ENCODE measurements at places on chromosomes 7 and 10. TPM values are rescaled to one million over a fixed set of nuclear protein-coding genes. Genes with fewer than 3 reads are reported as not detected.

The SSMEM1 gene
- polyA plus RNA-seq, result not detected

The CRHR2 gene
- not detected for polyA plus RNA-seq

The PAPOLB gene
- polyA plus RNA-seq, result not detected

The FKBP6 gene
- polyA plus RNA-seq, result not detected

DNA sequence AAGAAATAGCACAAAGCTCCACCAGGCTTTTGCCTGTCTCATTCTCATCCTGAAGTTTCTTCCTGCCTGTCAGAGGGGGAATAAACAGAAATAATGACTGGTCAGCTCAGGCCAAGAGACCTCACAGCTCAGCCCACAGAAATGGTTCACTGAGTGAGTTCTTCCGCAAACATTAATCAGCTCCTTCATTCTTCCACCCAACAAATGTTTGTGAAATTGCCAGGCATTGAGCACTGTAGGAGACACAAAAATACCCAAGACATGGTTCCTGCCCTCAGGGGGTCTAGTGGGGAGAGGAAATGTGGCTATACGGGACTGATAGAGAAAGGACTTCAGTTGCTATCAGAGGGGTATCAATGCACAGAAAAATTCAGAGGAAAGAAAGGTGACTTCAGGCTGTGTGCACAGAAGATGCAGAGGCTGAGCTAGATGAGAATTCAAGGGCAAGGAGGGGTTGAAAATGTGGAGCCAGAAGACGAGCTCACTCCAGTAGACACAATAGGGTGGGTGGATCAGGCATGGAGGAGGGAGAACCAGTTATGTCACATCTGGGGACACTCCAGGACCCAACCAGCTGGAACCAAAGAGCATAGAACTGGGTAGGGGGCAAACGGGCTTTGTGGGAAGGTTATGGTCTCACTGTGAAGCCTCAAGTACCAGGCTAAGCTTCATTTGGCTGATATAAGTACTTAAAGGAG, 20.9 kb downstream of the MYOF start:
- no peaks in the 10 kb centered on the region for H3K27me3 ChIP-seq
- H3K4me1 ChIP-seq, result peaks cover 14% of the 10 kb centered on the region
- H3K36me3 ChIP-seq, result no peaks in the 10 kb centered on the region
- no peak overlapping the region for H3K4me3 ChIP-seq

DNA sequence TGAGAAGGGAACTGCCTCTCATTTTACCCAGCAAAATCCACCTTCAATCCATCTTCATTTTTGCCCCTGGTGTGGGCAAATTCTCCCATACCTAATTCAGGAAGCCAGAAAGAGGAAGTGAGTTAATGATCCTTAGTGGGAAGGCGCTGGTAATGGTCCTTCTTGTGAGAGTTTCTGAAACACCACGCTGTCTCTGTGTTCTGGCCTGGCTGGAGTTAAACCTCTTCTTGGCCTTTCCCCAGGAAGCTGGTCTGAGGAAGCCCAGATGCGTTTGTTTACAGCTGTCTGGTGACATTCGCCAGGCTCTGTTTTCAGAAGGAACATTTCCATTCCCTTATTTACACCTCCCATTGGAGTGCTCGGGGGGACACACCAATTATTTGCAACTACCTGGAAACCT, 24.3 kb downstream of the HTRA1 start:
- H3K4me3 ChIP-seq, result no peak overlapping the region
- H3K27me3 ChIP-seq, result no peaks in the 10 kb centered on the region
- no peaks in the 10 kb centered on the region for H3K4me1 ChIP-seq
- no peaks in the 10 kb centered on the region for H3K36me3 ChIP-seq
- H3K27ac ChIP-seq, result peak overlapping the region; percentile 28
- no peak for DNase-seq

DNA sequence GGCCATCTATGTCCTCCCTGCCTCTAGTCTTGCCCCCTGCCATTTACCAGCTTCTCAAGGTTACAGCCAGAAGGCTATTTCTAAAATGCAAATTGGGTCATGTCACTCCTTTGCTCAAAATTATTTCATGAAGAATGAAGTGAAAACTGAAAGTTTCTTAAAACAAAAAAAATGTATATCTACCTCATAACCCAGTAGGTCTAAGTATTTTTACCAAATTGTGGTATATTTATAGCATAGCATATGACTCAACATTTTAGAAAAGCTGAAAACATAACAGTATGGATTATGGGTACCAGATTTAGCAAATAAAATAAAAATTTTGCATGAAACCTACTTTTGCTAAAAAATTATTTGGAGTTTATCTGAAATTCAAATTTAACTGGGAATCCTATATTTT, 78.4 kb downstream of the SLC16A9 start:
- no peak overlapping the region for H3K4me3 ChIP-seq
- H3K36me3 ChIP-seq, result no peaks in the 10 kb centered on the region
- no peaks in the 10 kb centered on the region for H3K27me3 ChIP-seq

GRCh38 chr7:81260152-81260551, 341.3 kb upstream of the SEMA3C start:
- H3K27me3 ChIP-seq, result no peaks in the 10 kb centered on the region
- H3K4me1 ChIP-seq, result no peaks in the 10 kb centered on the region
- H3K36me3 ChIP-seq, result no peaks in the 10 kb centered on the region
- no peak overlapping the region for H3K4me3 ChIP-seq
- no peak for DNase-seq
- H3K27ac ChIP-seq, result no peak overlapping the region

DNA sequence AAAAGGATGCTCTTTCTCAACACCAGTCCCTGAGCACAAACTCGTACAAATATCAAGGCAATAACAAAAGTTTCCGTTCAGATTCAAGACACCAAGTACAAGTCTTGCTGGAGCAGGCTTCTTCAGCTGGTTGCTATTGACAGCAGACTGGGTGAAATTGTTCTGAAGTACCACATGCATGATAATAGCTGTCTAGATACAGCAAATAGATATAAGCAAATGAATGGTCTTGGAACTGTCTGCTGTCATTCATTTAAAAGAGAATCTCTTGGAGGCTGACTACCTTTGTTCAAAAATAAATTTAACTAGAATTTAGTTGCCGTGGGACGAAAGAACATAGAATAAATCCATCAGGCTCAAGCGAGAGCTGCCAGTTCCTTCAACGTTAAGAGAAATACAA, 35.5 kb downstream of the SORCS1 start:
- no peak for DNase-seq
- H3K36me3 ChIP-seq, result peaks cover 3% of the 10 kb centered on the region
- no peak overlapping the region for H3K27ac ChIP-seq
- peaks cover 18% of the 10 kb centered on the region for H3K4me1 ChIP-seq
- H3K27me3 ChIP-seq, result no peaks in the 10 kb centered on the region

DNA sequence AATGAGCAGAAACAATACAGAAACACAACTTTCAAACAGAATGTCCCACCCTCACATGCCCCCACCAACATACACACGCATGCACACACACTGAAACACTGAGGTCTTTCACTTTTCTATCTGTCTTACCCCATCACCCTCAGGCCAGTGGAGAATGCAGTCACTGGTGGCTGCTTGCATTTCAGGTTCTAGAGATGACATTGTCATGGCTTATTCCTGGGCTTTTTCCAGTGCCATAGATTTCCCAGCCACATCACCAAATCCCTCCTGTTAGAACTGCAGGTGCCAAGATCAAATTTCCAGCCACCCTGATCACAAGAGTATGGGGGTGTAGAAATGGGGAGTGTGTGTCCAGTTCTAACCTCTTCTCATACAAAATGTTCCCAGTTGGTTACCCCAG, 68.4 kb downstream of the CACNA2D1 start:
- no peaks in the 10 kb centered on the region for H3K36me3 ChIP-seq
- no peak overlapping the region for H3K27ac ChIP-seq

- 0 out of 2 replicates have a peak overlapping the region, but pooled peaks have one; percentile 0 for H3K27ac ChIP-seq
- peaks cover 7% of the 10 kb centered on the region for H3K36me3 ChIP-seq
- no peak for DNase-seq
- no peak overlapping the region for H3K4me3 ChIP-seq
- H3K4me1 ChIP-seq, result peaks cover 26% of the 10 kb centered on the region
- no peaks in the 10 kb centered on the region for H3K27me3 ChIP-seq
Measured at GRCh38 chr7:131548371-131548770, 8.1 kb downstream of the PODXL start.

DNA sequence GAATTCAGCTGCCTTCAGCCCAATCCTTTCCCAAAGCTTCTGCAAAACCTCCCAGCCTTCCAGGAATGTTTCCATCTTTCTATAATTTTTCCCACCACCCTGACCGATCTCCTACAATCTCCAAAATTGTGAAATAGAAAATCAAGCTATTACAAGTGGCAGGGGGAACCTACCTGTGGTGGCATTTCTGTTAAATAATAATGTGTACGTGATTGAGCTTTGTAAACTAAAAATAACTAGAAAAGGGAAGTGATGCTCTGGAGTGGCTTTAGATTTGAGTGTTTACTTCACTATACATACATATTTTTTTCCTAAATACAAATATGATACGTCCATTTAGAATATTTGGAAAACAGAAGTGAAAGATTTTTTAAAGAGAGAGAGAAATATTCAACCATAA, 593.6 kb downstream of the GRM8 start:
- H3K27ac ChIP-seq, result no peak overlapping the region
- DNase-seq, result no peak
- H3K4me3 ChIP-seq, result no peak overlapping the region
- no peaks in the 10 kb centered on the region for H3K4me1 ChIP-seq
- no peaks in the 10 kb centered on the region for H3K36me3 ChIP-seq
- H3K27me3 ChIP-seq, result no peaks in the 10 kb centered on the region

DNA sequence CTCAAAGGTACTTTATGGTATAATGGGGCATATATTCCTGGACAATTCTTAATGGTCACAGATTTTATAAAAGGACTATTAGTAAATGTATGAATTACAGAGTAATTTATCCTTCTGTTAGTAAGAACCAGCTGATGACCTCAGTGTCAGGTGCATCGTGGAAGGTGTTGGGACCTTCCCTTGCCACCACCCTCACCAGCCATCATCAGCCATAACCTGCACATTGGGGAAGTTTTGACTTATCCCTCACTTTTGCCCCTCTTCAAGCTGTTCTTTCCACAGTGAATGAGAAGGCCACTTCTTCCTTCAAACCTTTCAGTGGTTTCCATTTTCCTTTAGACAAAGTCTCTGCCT, 52.2 kb downstream of the FIGNL1 start:
- H3K27ac ChIP-seq, result no peak overlapping the region
- H3K4me3 ChIP-seq, result no peak overlapping the region
- no peak for DNase-seq
- no peaks in the 10 kb centered on the region for H3K36me3 ChIP-seq
- H3K4me1 ChIP-seq, result no peaks in the 10 kb centered on the region
- H3K27me3 ChIP-seq, result peaks cover 39% of the 10 kb centered on the region

DNA sequence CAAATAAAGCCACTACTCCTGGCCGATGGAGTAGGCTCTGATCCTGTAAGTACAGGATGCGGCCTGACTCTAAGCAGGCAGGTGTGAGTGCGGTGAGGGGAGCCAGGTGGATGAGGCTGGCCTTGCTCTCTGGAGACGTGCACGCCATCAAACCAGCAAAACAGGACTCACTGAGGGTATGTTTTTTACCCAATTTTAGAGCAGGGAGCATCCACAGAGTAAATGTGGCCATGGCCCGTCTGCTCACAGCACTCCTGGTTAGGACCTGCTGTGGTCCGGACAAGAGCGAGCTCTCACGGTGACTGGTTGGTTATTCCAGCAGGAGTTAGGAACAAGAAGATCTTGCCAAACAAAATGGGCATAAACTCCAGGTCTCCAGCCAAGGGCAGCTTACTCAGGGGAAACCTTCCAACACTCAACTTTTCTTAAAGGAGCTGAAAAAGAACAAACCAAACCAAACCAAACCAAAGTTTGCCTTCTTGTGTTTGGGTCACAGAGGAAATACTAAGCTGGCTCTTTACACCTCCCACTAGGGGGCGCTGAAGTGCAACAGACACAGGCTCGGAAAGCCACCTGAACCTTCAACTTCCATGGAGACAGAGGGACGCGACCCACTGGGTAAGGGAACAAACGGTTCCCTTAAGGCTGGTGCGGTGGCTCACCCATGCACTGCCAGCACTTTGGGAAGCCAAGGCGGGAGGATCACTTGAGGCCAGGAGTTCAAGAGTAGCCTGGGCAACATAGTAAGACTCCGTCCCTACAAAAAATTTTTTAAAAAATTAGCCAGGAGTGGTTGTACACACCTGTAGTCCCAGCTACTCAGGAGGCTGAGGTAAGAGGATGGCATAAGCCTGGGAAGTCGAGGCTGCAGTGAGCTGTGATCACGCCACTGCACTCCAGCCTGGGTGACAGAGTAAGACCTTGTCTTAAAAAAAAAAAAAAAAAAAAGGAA, 122.4 kb downstream of the CLEC2L start:
- H3K27ac ChIP-seq, result no peak overlapping the region
- H3K36me3 ChIP-seq, result peaks cover 10% of the 10 kb centered on the region
- no peaks in the 10 kb centered on the region for H3K27me3 ChIP-seq
- DNase-seq, result peak; percentile 85
- H3K4me3 ChIP-seq, result no peak overlapping the region

DNA sequence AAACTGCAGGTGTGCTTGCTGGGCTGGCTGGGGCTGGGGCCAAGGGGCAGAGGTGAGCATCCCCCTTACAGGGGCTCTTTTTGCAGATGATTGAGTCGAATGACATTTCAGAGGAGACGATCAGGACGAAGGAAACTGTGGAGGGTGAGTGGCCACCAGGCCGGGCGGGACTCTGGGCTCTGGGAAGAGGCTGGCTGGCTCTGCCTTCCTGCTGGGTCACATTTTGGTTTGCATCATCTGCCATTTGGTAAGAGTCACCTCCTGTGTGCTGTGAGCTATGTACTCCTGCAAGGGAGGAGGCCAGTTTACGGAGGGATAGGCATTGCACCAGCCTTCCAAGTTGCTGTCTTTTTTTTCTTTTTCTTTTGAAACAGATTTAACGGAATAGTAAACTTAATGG, 73.0 kb upstream of the GTF2IRD1 start:
- no peaks in the 10 kb centered on the region for H3K36me3 ChIP-seq
- no peak overlapping the region for H3K27ac ChIP-seq
- H3K4me1 ChIP-seq, result no peaks in the 10 kb centered on the region
- H3K4me3 ChIP-seq, result no peak overlapping the region

- no peaks in the 10 kb centered on the region for H3K4me1 ChIP-seq
- H3K4me3 ChIP-seq, result no peak overlapping the region
- H3K27me3 ChIP-seq, result no peaks in the 10 kb centered on the region
- H3K27ac ChIP-seq, result no peak overlapping the region
Measured at GRCh38 chr7:136947347-136947746, 78.9 kb downstream of the CHRM2 start.

DNA sequence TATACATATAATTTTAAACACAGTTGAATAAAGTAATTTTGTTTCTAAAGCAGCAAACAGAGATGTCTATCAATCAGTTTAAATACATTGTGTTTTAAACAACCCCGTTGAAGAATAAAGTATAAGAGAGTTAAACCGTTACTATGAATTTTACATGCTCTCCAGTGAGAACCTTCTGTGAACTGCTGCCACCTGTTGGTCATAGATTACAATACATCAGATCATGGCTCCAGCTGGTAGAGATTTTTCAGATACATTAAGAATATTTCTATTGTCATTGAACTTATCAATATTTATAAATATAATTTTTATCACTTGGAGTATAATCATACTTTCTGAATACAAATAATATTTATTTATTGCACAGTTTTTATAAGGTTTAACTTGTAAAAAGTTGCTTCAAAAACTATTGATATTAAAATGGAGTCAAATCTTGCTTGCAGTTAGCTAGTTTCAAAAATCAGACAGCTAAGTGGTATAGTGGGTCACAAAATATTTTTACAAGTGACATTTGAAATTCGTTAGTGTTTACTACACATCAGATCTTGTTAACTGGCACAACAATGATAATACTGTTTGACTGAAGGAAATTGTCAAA, 561.2 kb upstream of the PHF14 start:
- no peaks in the 10 kb centered on the region for H3K36me3 ChIP-seq
- no peak overlapping the region for H3K27ac ChIP-seq
- H3K27me3 ChIP-seq, result no peaks in the 10 kb centered on the region
- H3K4me3 ChIP-seq, result no peak overlapping the region
- H3K4me1 ChIP-seq, result no peaks in the 10 kb centered on the region
